ENCODE measurements at places on chromosomes 2 and 18.

DNA sequence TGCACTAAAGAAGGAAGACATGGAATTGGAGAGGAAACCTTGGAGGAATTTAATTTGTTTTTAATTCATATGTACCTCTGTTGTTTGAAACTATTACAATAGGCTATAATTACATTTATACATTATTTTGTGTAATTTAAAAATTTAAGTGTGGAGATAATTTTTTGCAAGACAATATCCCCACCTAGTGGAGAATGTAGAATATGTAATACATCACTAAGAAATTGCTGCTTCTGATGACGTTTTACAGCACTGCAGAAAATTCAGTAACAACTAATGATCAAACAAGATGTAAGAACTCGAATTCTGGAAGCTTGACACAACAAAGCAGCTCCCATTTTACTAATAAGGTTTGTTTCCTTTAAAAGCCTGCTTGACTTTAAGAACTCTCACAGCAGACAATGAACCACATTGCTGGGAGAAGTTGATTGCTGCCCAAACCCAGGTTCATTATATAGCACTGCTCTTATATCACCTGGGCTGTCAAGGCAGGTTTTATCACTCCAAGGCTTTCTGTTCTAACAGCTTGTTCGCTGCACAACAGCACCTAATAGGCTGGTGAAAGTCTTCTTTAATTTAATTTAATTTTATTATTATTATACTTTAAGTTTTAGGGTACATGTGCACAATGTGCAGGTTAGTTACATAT is 53.4 kb downstream of the THADA start:
- no peak for DNase-seq

DNA sequence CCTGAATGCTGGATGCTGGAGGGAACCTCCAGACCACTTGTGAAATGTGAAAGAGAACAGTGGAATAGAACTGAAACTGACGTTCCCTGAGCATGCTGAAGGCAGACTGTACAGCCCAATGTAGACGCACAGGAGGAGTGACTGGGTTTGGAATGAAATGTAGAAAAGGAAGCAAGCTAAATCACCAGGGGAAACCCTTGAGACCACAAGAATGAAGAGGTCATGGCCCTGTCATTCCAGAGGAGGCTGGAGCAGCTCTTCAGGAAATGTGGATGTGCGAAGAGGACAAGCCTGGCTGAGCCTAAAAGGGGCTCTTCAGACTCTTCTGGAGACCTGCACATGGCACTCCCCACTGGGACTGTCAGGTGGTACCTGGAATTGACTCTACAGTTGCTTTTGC is 118.5 kb upstream of the ALPP start:
- DNase-seq: no peak

DNA sequence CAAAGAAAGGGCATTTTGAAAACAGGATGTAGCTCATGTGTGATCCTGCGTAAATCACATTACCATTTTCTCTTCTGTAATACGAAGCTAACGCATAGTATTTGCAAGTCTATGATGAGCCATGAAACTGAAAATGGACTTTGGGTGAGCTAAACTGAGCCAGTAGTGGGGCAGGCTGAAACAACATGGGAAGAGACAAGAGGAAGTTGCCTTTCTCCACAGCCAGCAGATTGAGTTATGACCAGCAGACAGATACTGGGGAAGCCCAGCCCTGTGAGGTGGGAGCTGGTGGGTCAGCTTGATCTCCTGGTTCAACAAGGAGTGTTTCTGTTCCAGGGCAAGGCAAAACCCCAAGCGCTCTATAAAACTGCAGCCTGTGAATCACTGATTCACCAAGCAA is 11.8 kb downstream of the CYRIA start:
- no peak for DNase-seq

DNA sequence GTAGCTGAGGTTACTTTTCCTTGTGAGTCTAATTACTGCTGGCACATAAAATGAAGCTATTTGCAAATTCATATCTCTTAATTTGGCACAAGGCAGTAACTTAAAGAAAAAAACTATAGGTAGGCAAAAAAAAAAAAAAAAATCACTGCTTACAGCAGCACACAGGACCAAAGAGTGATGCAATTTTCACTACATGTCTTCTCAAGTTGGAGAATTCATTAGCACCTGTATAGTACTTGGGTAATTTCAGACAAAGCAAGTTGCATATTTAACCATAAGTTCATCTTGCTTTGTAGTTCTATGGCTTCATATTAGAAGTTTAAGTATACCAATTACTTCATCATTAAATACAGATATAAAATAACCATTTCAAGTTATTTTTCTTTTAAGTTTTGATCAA is 33.7 kb upstream of the RBBP8 start:
- DNase-seq: no peak

DNA sequence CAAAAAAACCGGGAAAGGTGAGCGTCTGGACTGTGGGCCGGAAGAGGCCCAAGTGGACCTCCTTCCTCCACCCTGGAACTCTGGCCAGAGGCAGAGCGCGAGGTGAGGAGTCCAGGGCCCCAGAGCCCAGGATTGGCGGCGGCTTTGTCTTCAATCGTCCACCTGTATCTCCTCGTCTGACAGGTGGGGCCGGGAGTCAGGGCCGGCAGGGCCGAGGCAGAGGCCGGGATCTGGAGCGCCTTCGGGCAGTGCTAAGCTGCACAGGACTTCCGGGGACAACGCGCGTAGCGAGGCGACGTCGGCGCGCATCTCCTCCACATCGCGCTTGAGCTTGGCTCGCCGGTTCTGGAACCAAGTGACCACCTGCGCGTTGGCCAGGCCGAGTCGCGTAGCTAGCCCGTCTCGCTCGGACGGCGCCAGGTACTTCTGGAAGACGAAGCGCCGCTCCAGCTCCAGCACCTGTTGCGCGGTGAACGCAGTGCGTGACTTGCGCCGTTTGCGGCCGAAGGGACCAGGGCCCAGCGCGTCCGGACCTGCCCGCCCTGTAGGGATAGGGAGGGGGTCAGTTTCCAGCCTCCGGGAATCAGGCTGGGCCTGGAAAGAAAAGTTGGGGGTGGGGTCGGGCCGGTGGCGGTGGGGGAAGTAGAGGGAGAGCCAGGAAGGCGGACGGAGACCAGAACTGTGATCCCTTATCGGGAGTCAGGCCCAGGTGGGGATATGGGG is 1.5 kb downstream of the LBX2 start:
- DNase-seq: no peak

- DNase-seq: no peak
These were observed 2.6 kb upstream of the HTR2B start for GRCh38 chr2:231127480-231127879.

- no peak for DNase-seq
These were observed 23.7 kb upstream of the MYO5B start for GRCh38 chr18:50218432-50219197.

DNA sequence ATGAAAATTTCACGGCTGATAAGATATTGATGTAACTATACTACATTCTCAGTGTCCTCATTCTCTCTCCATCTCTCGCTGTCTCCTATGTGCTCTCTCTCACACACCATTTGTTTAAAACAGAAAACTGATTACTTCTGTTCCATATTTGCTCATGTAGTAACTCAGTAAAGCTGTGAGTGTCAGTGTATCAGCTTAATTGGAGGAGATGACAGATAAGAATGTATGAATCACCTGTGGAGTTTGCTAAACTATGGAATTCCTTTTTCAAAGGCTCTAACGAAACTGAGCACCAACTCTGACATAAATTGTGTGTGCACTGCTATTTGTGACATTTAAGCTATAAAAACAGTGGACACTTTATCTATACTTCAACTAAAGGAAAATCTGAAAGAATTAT is 1080.0 kb downstream of the DSC3 start:
- no peak for DNase-seq
